Activated T-helper 1 cell treated with Interleukin-2 at 50 U/mL for 16 hours (primary cell): ENCODE measurements at places on chromosomes 11 and 22.

DNA sequence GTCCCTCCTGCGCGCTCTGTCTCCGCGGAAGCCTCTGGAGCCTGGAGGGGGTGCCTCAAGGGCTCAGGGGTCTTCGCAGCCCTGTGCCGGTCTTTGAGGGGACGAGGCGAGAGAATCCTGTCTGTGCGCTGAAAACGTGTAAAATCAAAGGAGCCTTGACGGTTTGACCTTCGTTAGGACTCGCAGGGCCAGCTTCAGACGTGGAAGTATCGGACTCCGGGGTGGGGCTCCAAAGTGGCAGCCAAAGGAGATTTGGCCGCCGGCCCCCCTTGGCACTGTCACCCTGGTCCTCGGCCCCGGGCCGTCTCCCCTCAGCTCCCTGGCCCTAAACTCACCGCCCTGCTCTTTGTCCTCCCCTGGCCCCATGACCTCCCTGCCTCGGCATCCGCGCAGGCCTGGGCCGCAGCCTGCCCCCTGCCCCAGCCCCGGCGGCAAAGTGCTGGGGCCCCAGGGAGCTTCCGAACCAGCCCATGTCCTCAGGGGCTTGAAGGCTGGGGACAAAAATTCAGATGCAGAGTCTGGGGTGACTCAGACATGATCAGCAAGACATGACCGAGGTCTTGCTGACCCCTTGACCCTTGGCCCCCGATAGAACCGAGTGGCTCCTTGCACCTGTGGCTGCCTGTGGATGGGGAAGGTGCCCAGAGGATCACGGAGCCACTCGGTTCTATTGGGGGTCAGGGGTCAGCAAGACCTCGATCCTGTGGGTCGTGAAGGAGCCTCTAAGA, 6.9 kb upstream of the PHRF1 start:
- no peak for DNase-seq

DNA sequence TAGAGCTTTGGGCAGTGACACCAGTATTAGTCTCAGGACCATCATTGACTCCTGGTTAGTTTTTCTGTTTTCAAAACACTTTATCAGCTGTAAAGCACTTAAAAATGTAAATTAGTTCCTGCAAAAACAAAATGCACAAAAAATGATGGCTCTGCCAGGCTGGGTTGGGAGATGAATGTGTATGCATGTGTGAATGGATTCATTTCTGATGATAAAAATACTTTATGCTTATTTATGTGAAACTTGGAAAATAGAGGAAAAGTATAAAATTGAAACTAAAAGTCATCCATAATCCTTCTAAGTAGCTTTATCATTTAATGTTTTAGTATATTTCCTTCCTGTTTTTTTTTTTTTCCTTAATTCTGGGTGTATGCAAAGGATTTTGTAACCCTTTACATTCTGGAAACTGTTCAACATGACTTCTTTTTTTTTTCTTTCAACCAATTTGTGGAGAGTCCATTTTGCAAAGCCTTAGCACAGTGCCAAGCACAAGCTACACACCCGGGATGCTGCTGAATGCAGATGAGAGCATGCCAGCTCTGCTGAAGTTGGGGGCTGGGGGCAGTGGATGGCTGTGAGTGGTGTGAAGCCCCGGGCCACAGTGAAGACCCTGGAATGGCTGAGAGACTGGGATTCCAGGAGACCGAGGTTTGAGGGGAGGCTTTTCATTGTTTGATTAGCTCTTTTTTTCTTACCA, 37.6 kb downstream of the PTPRJ start:
- no peak for DNase-seq

GRCh38 chr22:39908136-39908535, 7.3 kb downstream of the GRAP2 start:
- DNase-seq: no peak

DNA sequence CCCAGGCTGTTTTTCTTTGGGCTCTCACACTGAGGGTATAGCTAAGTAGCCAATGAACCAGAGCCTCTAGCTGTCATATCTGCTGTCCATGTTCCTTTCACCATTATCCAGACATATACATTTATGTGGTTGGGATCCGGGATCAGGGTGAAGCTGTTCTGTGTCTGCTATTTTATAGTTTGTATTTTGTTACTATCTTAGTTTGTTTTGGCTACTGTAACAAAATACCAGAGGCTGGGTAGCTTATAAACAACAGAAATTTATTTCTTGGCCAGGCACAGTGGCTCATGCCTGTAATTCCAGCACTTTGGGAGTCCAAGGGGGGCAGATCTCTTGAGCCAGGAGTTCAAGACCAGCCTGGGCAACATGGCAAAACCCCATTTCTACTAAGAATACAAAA, 40.5 kb upstream of the CABP7 start:
- DNase-seq: no peak

GRCh38 chr22:39482768-39483167, 19.3 kb upstream of the MIEF1 start:
- no peak for DNase-seq

DNA sequence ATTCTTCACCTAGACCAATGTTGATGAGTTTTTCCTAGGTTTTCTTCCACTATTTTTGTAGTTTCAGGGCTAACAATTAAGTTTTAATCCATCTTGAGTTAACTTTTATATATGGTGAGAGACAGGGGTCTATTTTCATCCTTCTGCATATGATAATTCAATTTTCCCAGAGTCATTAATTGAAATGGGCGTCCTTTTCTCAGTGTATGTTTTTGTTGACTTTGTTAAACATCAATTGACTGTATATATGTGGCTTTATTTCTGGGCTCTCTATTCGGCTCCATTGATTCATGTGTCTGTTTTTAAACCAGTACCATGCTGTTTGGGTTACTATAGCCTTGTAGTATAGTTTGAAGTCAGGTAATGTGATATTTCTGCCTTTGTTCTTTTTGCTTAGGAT, 282.1 kb downstream of the INSC start:
- DNase-seq: no peak

DNA sequence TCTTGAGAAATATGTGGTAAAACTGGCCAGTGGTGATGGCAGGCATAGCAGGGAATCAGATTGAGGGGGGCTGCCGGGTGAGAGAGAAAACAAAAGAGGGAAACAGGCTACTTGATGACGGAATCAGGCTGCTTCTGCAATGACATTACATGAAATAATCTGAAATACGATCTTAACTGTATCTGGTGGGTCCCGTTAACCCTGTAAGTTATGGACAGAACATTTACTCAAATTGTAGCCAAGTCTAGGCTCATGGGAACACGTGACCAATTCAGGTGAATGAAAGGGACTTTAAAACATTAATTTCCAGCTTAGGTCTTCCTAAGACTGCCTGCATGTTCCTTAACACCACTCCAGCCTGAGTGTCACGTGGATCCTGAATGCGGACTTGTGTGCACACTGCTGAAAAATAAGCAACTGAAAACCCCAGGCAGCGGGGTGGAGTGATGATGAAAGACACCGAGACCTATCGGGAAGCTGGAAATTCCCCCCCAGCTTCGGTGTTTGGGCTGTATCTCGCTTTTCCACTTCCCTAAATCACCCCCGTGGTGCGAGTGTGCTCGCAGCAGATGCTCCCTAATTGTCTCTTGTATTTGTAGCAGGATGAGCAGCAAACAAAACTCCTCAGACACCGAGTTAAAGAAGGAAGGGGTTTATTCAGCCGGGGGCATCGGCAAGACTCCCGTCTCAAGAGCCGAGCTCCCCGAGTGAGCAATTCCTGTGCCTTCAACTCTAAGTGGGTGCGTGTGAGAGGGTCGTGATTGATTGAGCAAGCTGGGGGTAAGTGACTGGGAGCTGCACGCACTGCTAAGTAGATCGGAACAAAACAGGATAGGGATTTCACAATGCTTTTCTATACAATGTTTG, 145.0 kb upstream of the GRK3 start:
- no peak for DNase-seq

GRCh38 chr22:38751422-38752346, 4.1 kb downstream of the SUN2 start:
- DNase-seq: peak; percentile 75

DNA sequence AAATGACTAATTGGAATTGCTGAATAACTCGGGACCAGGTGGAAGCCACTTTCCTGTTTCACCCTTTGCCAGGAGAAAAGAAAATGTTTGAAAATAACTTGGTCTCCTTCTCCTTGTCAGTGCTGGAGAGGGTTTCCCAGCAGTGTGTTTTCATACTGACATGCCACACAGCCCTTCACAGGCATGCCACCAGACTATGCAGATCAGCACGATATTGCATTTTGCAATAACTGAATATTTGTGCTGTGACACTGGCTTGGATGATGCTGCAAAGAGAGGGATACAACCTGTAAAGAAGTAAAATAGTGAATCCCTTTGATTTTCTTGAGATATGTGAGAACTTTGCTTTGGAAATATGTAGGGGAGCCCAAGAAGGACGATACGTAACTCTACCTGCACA, 200.0 kb upstream of the NAV2 start:
- DNase-seq: no peak

DNA sequence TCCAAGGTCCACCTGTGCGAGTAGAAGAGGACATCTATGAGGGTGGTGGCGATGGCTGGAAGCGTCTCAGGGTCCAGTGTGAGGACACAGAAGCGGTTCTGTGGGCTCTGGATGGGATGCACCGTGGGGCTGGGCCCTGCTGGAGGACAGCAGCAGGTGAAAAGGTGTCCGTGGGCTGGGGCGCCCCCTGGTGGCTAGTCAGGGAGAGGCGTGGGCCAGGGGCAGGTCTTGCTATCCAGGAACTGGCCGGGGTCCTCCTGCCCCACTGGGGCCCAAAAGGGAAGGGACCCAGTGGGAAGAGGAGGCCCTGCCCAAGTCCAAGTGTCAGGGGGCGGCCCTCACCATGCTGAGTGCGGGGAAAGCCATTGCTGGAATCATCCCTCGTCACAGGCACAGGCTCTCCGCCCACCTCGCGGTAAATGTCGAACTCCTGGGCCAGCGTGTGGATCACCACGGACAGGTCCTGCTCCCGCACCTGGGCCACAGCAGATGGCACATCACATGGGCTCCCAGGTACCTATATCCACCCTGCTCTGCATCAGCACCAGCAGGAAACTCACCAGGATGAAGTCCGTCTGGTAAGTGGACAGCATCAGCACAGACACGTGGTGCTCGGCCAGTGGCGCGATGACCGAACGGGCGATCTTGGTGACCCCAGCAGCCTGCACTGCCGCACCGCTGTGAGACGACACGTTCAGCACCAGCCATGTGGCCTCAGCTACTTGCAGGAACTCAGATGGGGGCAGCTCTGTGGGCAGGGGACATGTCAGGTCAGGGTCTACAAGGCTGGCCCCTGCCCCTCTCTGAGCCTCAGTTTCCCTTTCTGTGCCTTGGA, 2.3 kb downstream of the CASTOR1 start:
- DNase-seq: peak; percentile 76

GRCh38 chr11:128831174-128832120, 35.6 kb downstream of the KCNJ1 start:
- peak; percentile 75 for DNase-seq

GRCh38 chr22:31138126-31138525, 2.2 kb downstream of the PLA2G3 start:
- DNase-seq: no peak

DNA sequence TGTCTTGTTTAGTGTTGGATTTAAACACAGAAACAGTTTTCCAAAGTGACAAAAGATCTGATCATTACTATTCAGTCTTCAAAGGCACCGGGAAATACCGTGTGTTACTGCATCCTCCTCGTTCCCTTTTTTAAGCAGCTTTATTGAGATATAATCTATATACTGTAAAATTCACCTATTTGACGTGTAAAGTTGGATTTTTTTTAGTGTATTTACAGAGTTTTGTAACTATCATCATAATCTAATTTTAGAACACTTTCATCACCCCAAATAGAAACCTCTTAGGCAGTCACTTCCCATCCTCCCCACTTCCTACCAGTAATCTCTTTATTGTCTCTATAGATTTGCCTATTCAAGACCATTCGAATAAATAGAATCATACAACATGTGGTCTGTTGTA, 1.4 kb downstream of the ANO5 start:
- no peak for DNase-seq

GRCh38 chr11:7571640-7572000, 57.8 kb downstream of the PPFIBP2 start:
- DNase-seq: no peak

- DNase-seq: peak; percentile 51
Measured at GRCh38 chr11:119356349-119357031, 10.0 kb upstream of the MFRP start.

DNA sequence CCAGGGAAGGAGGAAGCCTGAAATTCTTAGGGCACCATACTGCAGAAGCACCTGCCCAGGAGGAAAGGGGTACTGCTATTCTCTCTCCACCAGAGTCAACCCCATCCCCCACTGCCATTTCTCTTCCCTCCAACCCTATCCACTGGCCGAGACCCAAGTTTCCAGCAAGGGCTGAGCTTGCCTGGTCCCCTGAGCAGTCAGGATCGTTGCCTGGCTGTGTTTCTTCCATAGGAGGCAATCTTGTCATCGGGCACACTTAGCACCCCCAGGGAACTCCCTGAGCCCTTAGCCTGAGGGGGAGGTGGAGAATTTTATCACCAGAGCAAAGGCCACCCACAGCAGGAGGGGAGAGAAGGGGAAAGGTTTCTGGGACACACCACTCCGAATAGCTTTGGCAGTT, 115.8 kb upstream of the NECTIN1 start:
- no peak for DNase-seq

- no peak for DNase-seq
Measured at GRCh38 chr22:45090497-45090910, 73.2 kb upstream of the NUP50 start.

- peak; percentile 12 for DNase-seq
Measured at GRCh38 chr22:49826603-49827270, 936 bp downstream of the BRD1 start.

DNA sequence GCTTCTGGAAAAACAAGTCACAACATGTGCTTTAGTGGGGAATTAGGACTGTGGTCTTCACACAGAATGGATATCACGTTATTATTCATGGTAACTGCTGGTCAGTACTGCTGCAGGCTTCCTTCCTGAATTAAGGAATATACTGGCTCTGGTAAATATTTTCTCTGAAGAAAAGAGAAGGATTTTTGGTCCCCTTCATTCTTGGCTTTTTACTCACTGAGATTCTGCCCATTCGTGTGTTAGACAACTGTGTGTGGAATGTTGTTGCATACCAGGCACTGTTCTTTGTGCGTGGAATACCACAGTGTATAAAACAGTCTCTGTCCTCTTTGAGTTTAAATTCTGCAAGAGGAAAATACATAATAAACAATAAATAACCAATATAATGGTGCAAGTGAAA, 80.3 kb downstream of the ALX4 start:
- no peak for DNase-seq

DNA sequence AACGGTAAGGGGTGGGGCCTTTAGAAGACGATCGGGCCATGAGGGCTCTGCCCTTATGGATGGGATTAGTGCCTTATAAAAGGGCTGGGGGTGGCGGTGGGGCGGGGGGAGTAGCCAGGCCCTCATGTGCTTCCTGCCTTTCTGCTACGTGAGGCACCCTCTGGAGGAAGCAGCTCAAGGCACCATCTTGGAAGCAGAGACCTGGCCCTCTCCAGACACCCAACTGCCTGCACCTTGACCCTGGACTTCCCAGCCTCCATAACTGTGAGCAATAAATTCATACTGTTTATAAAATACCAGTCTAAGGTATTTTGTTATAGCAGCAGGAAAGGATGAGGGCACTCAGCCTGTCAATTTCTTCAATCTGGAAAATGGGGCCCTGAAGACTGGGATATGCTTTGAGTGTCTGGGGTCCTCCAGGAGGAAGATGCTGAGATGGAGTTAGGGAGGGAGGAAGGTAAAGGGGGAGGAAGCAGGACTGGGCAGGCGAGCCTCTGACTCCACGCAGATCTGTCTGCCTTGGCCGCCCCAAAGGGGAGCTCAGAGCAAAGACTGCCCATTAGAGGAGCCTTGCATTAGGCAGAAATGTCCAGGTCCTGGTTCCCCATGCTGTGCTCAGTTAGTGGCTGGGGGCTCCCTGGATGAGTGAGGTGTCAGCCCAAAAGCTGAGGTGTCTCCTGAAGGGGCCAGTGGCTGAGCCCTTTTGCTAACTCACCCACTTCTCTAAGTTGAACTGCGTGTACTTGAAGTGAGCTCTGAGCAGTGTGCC, 5.3 kb downstream of the CABP2 start:
- DNase-seq: no peak
